ENCODE measurements at places on chromosomes 11 and 22.

- DNase-seq: no peak
Measured at GRCh38 chr22:44680481-44680894, 21.5 kb upstream of the PRR5 start.

DNA sequence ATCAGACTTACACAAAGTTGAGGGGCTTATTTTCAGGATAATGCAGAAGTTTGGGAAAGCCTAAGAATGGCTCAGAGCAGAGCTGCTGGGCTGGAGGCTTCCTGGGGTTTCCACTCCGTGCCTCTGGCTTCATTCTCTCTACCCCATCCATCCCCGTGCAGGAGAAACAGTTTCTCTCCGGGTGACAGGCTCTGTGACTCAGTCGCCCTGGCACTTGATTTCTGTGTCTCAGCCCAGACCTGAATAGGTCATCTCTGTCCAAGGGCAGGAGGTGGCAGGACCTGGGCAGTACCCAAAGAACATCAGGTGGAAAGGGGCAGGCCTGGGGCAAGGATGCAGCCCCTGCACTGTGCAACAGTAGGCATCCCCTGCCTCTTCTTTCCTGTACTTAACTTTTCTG lies 38.4 kb upstream of the RTL6 start:
- no peak for DNase-seq

GRCh38 chr22:19503869-19504268 lies 20.3 kb downstream of the CLDN5 start:
- no peak for DNase-seq

- no peak for DNase-seq
Measured at GRCh38 chr11:10784232-10785145, 24.2 kb downstream of the EIF4G2 start.

GRCh38 chr11:126612671-126613070 lies 257.2 kb downstream of the ST3GAL4 start:
- DNase-seq: no peak

GRCh38 chr11:125373426-125374391 lies 122.4 kb downstream of the FEZ1 start:
- DNase-seq: no peak

GRCh38 chr11:123011510-123011909 lies 29.9 kb upstream of the BSX start:
- DNase-seq: no peak

GRCh38 chr11:88689548-88690240 lies 352.2 kb upstream of the CTSC start:
- DNase-seq: no peak

GRCh38 chr22:46432164-46433068 lies 96.9 kb downstream of the TRMU start:
- no peak for DNase-seq

DNA sequence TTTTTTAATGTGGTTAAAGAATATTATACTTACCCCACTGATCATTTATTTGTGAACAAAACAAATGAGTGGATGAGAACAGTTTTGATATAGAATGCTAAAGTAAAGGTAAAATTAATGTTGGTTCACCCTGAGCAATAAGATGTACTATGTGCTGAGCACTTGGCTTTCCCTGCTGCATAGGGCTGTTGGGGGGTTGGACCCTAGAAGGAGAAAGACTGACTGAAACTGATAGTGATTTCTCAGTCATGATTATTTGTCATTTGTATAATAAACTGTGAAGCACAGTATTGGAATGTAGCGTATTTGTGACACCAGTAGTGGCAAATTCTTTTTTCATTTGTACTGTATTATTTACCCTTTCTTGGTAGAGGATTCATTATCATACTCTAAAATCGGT lies 63.3 kb downstream of the PRMT3 start:
- DNase-seq: no peak

DNA sequence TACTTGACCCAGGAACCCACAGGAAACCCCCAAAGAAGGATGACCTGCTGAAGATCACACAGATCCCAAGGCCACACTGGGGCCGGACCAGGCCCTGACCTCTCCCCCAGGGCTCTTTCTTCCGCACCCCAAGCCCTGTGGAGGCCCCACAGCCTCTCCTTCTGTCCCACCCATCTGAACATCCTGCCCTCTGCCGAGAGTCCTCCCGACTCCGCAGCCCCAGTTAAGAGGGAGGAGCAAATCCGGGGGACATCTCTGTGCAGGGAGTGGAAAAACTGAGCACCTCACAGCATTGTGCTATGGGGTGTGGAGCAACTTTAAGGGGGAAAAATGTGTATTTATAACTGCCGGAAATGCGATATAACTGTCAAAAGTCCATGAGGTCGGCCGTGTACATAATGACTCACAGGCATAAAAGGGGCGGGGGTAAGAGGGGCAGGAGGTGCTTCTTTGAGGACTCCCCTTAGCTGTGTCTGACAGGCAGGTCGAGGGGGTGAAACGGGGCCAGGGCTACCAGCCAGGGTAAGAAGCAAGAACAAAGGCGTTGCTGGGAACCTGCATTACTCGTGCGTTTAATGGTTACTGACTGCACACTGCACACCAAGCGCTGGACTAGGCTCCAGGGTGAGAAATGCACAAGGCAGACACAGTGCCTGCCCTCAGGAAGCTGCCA lies 57.2 kb downstream of the WNT11 start:
- DNase-seq: no peak

GRCh38 chr11:2828585-2829330 lies 56.8 kb downstream of the CDKN1C start:
- no peak for DNase-seq

- DNase-seq: peak; percentile 60
Measured at GRCh38 chr11:64340671-64341335, 799 bp downstream of the CCDC88B start.

DNA sequence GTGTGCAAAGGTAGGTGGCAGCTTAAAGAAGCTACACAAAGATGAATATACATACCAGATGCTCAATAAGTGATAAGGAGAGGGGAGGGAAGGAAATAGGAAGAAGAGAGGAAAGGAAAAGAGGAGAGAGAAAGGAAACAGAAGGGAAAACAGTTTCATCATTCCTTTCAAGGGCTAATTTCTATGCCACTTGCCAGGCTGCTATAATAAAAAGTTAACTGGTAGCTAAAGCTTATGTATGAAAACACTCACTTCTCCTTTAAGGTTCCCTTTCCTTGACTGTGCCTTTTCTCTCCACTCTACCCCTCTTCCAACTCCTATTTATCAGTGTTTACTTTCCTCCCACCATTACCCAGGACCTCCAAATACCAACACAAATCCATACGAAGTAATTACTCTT lies 347.9 kb downstream of the DLG2 start:
- no peak for DNase-seq

DNA sequence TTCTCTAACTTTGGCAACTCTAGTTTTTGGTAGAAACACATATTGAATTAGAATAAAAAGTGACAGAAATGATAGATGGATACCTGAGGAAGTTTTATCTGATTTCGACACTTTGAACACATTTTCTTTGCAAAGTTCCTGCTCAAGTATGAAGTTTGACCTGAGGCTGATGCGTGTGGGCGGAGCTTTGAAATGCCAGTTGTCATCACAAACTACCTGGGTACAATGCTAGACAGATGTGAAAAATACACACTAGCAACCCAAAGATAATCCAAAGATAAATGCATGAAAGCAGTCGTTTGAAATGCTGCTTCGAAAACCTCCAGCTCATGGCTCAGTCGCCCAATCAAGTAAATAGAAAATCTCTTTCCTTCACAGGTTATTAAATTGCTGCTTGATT lies 54.8 kb downstream of the CD44 start:
- DNase-seq: no peak

DNA sequence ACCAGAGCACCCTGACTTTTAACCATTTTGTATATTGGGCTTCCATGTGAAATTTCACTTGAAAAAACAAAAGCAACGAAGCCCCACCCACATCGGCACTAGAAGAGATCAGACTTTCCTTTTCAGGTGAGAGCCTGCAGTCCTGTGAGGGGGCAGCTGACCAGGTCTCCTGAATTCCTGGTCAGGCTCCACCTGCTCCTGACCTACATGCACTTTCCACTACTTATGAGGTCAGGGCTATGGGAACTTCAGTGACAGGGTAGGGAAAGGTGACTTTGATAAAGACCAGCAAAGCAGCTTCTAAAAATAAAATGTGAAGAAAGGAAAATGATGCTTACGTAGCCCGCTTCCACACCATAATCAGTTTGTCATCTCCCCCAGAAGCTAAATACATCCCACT lies 24.7 kb downstream of the HIRA start:
- DNase-seq: no peak

GRCh38 chr22:17672417-17672991 lies 33.9 kb downstream of the BCL2L13 start:
- DNase-seq: no peak

- no peak for DNase-seq
Measured at GRCh38 chr11:2444821-2445745, at the start of gene KCNQ1. Gene KCNQ1, plus strand, starts transcription at chr11:2445008. Its CDS starts 91 bp downstream, at chr11:2445099.

- no peak for DNase-seq
Measured at GRCh38 chr22:46180370-46181137, 30.2 kb downstream of the PPARA start.

- no peak for DNase-seq
Measured at GRCh38 chr11:74444173-74444826, 23.0 kb downstream of the KCNE3 start.

GRCh38 chr11:68003846-68004550 lies at the start of gene UNC93B1:
Gene UNC93B1, minus strand, starts transcription at chr11:68004097. Its CDS starts 54 bp downstream, at chr11:68004043.
- peak; percentile 31 for DNase-seq

- no peak for DNase-seq
Measured at GRCh38 chr22:22691716-22692701, 47.6 kb downstream of the GGTLC2 start.

GRCh38 chr11:110092111-110092514 lies 1.1 kb upstream of the ZC3H12C start:
- no peak for DNase-seq

DNA sequence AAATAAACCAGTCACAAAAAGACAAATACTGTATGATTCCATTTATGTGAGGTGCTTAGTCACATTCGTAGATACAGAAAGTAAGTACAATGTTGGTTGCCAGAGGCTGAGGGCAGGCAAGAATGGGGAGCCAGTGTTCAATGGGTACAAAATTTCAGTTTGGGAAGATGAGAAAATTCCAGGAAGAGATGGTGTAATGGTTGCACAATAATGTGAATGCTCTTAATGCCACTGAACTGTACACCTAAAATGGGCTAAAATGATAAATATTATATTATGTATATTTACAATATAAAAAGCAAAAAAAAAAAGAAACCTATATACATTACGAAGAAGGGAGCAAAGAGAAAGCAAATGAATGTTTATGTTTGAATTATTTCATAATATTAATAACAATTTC lies 329.0 kb downstream of the C11orf87 start:
- no peak for DNase-seq

GRCh38 chr11:17607591-17608570 lies 60.8 kb downstream of the OTOG start:
- no peak for DNase-seq

DNA sequence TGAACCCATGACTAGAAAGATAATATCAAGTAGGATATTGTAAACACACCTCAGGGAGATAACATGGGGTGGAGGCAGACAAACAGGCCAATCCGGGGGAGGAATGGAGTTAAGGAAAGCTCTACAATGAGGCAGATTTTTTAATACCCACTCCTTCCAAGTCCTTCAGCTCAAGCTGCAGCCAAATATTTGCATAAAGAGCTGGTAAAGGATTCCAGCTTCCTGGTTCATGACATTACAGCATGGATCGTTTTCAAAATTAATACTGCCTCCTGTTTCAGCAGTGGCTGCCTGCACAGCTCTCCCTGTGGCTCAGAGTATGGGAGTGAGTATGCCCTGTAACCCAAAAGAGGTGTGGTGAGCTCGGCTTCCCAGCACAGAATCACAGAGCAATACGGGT lies 5.1 kb downstream of the POU2AF3 start:
- no peak for DNase-seq

- DNase-seq: no peak
Measured at GRCh38 chr11:120917559-120918239, 106.2 kb upstream of the TBCEL start.

DNA sequence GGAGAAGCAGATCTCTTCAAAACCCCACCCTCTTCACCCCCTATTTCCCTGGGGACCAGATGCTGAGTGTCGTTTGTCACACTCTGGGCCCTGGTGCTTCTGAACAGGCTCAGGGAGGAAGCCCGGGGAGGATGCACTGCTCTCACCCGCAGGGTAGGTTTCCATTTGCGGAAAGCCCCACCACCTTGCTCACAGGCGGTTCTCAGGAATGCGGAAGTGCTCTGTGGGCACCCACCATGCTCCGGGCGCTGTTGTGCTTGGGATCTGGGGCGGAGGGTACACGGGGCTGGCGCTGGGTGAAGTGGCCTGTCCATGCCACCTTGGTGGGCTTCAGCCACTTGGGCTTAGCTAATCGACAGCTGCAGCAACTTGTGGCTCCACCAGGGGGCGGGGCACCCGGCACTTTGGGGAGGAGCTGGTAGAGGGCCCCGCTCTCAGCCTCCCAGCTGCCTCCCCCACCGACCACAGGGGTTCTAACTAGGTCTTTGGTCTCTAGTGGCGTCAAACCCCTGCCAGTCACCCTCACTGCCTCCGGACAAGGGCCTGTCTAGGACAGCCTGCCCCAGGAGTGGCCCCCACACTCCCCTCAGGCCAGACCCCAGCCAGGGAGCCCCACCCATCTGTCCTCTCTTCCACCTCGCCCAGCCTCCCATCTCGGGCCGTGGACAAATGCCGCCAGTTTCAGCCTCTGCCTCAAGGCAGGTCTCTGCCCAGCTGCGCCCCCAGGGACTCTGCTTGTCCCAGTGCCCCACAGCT lies 7.4 kb downstream of the NDUFV1 start:
- DNase-seq: peak; percentile 70

GRCh38 chr22:37302674-37303555 lies 20.6 kb downstream of the CYTH4 start:
- DNase-seq: no peak

DNA sequence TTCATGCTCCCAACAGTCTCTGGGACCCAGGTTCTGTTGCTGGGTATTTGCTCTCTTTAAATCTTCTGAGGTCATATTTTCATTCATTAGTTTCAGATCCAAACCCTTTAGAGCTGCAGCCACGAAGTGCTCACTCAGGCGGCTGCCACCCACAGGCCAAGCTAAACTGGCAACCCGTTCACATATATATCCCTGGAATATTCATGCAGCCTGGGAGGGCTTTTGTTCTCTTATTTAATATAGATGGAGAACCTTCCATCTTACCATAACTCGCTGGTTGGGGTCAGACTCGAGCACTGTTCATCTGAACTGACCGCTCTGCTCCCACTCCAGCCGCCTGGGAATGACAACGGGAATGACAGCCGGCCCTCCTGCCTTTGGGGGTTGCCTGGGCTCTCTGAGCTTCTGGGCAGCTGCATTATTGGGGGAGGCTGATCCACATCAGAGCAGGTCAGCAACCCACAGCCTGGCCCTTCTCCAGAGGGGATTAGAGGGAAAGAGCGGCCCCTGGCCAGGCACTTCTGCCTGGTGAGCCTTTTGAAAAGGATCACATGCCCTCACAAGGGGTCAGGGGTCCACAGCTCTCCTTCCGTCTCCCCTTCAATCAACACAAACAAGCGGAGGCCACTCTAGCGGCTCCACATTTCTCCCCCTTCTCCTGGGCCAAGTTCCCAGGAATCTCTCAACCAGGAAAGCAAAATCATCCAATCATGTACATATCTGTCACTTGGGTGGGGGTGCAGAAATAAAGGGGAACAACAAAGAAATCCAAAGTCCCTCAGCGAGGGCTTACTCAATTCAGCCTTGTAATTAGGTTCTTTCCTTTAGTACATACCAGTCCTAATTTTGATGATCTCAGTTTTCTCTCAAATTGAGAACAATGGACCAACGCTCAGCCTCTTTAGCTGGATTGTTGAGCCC lies 11.8 kb downstream of the TMEM184B start:
- no peak for DNase-seq
